ENCODE measurements at places on chromosomes 6 and 20. TPM values are rescaled to one million over a fixed set of nuclear protein-coding genes. Genes with fewer than 3 reads are reported as not detected.
A peak's percentile ranks its signal among the peaks of the same experiment; 100 is the strongest.

Gene C4A
- total RNA-seq: 0.35 TPM

Gene ADGRG6
- 4.4 TPM for total RNA-seq

Gene GATA5
- 0.55 TPM for total RNA-seq

Gene CST9L
- total RNA-seq: not detected

Gene SLC17A3
- total RNA-seq: not detected

DNA sequence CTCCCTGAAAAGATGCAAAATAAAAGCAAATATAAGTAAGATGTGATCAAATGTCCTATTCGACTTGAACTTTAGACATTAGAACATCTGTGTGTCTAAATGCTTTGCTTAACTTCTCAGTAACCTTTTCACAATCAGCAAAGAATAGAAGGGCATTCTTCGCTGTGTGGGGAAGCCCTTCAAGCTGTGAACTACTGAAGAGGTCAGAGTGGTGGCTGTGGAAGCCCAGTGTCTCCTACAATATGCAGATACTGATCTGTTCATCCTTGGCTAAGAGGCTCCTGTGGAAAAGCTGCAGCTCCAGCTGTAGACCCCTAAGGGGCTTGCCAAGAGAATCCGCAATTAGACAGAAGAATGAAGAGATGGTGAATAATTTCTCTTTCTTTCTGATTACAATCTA, 400.3 kb upstream of the SASH1 start:
- no peak for DNase-seq

DNA sequence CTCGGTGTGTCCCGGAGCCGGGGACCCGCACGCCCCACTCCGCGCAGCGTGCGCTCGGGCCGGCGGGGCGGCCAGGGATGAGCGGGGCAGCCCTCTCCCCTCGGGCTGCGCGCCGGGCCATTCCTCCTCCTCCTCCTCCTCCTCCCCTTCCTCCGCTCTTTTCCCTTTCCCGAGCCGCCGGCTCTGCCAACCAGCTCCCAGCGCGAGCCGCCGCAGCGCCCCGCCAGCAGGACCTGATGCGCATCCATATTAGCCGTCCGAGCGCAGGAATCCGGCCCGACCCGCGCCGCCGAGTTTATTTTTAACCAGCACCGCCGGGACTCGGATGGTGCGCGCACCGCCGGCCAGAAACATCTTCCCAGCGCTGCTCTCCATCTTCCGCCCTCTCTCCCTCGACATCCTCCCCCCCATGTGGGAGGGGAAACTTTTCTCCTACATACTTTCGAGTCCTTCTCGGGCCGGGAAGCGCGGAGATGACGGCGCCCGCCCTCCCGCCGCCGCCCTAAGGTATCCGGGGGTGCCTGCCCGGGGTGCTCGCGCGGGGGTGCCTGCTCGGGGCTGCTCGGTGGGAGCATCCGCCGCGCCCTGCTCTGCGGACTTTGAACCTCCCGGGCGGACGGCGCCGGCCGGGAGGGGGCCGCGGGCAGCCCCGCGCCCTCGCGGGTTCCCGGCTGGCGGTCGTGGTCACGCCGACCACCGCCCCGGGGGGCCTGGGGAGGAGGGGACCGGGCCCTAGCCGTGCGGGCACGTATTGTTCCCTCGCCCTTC, 619 bp downstream of the RREB1 start:
- peak; percentile 81 for DNase-seq

- DNase-seq: no peak
Observed at GRCh38 chr20:8310618-8311017, 178.6 kb downstream of the PLCB1 start.

DNA sequence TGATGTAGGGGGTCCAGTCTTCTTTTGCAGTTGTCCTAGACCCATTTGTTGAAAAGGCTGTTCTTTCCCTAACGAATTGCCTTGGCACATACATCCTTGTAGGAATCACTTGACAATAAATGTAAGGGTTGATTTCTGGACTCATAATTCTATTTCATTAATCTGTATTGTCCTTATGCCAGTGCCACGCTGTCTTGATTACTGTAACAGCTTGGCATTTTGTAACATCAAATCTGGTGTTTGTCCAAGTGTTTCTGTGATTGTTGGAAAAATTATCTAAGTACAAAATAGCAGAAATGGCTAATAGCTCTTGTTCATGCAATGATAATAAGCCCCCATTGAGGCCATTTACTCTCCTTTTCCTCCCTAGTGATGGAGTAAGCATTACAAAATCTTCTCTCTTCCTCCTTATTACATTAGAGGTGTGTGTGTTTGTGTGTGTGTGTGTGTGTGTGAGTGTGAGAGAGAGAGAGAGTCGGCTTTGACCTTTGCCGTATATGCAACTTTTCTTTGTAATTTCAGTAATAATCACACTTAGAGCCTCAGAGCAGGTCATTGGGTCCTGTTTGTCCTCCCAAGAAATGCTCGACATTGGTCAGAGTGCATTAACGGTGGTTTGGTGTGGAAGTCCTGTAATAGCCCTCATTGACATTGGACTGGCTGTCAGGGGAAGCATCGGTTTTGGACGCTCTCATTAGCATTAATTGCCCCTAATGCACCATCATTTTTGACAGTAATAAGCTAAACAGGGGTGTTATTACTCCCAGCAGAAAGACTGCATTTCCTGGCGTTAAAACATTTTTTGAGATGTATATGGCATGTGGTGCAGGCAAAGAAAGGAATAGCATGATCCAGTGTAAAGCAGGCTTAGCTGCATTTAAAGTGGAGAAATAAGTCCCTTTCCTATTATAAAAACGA, 40.7 kb upstream of the MROH8 start:
- no peak for DNase-seq

- DNase-seq: no peak
Observed at GRCh38 chr20:5674176-5674660, 76.0 kb upstream of the SHLD1 start.

DNA sequence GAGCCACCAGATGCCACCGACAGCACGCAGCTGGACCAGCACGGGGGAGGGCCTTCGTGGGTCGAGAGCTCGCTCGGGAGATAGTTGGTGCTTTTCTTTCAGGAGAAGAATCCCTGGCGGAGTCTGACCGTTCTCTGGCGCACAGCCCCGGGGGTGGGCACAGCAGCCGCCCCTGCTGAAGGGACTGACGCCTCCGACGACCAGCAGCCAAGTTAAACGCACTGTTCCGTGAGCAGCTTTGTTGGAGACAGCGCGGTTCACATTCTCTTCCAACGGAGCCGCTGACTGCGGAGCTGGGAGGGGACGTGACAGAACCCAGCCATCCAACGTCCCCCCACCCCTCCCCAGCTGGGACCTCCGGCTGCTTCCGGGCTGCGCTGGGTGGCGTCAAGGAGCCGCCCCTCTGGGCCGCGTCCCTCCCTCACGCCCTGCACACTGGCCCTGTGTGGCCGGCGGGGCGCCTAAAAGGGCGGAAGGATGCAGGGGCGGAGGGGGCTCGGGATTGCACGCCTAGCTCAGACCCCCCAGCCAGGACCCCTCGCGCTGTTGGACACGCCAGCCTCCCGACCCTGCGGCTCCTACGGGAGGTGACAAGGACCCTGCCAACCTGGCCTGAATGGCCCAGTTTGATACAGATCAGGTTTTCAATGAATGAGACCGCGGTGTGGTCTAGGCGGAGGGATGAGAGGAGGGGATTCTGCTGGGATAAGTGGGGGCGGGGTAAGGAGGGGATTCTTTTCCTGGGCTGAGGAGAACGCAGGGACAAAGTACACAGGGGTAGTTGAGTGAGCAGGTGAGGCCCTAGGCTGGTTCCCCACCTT, 36.4 kb upstream of the KHDC1 start:
- peak; percentile 56 for DNase-seq

- DNase-seq: no peak
Observed at GRCh38 chr20:32832664-32833063, 12.9 kb downstream of the MAPRE1 start.

- DNase-seq: no peak
Observed at GRCh38 chr20:48165401-48165685, 380.1 kb upstream of the SULF2 start.

GRCh38 chr20:46767127-46767761, 57.8 kb downstream of the SLC2A10 start:
- DNase-seq: peak; percentile 83

- no peak for DNase-seq
Observed at GRCh38 chr6:124069230-124069950, 265.7 kb downstream of the NKAIN2 start.

GRCh38 chr6:53979468-53980067, 131.7 kb upstream of the MLIP start:
- peak; percentile 24 for DNase-seq

All from H7 (cell line).